Activated CD4-positive, alpha-beta T cell treated with anti-CD3 and anti-CD28 coated beads for 4 hours (primary cell): ENCODE measurements at places on chromosomes 4 and X.
A peak's percentile ranks its signal among the peaks of the same experiment; 100 is the strongest.

- DNase-seq, result peak; percentile 6
These were observed 674 bp downstream of the SEC24B start for GRCh38 chr4:109434007-109434971.

- no peak for DNase-seq
These were observed 61.3 kb downstream of the SEPTIN11 start for GRCh38 chr4:77010841-77011354.

DNA sequence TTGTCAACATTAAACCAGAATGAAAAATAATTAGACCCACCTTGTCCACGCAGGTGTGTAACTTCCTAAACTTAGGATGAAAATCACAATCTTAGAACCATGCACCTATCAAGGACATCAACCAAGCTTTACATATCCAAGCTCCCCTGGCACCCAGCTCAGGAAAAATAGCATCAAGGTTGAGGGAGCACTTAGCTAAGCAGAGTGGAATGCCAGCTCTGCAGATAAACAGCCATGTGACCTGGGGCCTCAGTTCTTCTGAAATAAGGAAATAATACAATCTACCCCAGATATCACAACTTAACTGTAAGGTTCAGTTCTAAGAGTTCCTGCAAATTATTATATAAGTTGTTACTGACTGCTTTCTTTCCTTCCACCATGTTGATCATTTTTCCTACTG is 64.7 kb downstream of the DHX15 start:
- DNase-seq, result no peak

GRCh38 chr4:140952717-140953116 is 180.6 kb downstream of the RNF150 start:
- no peak for DNase-seq

GRCh38 chr4:42871671-42872290 is 20.7 kb upstream of the GRXCR1 start:
- no peak for DNase-seq

DNA sequence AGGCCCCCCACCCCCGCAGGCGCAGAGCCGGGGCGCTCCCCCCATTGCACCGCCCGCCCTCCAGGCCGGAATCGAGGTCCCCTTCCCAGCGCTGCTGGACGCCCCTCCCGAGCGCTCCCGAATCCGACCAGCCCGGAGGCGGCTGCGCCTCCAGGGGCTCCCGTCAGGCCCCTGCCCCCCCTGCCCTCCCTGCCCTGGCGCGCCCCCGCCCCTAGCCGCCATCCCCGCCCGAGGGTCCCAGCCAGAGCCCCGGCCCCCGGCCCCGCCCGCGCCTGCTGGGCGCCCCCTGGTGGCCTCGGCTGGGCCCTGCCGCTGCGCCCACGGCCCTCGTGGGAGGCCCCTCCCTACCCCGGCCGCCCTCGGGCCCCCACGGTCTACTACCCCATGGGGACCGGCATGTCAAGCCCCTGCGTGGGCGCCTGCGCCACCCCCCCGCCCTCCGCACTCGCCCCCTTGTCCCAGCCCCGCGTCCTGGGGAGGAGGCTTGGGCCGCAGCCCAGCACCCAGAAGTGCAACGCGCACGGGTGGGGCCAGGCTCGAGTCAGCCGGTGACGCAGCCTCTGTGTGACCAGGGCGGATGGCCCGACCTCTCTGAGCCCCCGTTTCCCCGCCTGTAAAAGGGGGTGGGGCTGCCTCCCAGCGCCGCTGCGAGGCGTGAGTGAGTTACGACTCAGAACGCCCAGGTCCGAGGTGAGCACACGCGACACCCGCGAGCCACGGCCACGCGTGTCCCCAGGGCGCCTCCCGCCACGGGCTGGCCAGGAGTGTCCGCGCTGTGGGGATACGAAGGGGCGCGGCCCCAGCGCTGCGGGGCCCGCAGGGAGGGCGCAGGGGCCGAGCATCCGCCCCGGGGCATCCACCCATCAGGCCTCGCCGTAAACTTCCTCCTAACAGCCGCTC is 104.9 kb downstream of the FAM53A start:
- peak; percentile 70 for DNase-seq

DNA sequence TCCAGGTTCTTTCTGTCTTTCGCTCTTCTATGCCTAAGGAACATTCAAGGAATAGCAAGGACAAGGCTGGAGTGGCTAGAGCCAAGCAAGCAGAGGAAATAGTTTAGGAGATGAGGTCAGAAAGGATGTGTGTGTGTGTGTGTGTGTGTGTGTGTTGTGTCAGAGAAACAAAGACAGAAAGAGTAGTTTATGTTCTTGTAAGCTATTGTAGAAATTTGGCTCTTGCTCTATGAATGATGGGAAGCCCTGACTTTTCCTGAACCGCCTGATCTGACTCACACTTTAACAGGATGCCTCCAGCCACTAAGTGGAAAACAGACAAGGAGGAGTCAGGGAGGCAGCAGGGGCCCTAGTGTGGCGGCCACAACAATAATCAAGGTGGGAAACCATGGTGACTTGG is 39.7 kb downstream of the LGI2 start:
- no peak for DNase-seq

DNA sequence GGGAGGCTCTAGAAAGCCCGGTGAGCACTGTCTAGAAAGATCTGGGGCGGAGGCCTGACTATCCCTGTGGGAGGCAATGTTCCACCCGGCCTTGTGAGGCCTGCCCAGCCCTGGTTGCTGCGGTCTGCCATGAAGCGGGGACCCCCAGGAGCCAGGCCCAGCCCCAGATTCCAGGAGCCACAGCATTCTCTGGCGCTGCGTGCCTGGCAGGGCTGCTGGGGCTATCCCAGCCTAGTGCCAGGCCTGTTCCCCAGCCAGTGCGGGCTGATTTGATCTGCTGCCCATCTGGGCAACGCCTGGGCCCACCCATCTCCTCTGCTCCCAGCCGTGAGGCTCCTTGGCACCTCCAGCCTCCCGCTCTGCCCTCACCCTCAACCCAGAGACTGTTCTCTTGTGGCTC is 19.6 kb downstream of the ATP2B3 start:
- DNase-seq, result no peak

DNA sequence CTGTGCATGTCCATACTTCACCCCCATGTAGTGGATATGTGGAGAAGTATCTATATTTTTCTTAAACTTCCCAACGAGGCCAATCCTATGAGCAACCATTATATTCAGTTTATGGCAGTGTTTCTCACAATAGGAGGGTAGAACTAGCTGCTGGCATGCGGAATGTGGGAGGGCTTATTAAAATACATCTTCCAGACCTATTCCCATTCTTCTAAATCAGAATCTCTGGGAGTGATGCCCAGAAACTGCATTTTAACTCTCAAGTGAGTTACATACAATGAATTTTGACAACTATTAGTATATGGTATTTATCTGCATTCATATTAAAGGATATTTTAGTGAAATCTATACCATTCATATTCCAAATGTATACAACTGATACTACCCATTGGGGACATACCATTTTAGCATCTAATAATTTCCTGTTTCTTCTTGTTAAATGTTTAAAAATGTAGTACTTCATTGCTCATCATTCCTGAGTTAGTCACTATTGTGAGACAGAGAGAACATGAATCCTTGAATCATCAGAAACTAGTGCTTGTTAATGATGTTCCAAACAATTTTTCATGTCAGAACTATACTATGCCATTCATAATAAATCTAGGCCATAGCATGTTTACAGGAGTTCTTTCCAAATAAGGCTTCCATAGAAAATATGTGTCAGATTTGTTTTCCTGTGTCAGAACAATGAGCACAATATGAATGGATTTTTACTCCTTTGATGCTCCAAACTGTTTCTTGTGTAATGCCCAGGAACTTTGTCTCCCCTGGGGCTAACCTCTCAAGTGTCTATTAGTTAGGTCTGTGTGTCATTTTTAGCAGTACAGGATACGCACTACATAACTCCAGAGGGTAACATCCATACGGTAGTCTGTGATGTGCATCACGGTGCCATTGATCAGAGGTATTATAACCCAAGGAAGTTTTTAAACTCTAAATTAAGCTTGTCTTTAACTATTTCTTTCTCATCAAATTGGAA is 198.8 kb upstream of the BMP3 start:
- DNase-seq, result no peak

GRCh38 chr4:165553221-165553810 is 174.5 kb downstream of the CPE start:
- DNase-seq, result no peak
